Lung (tissue), 17 donors: ENCODE measurements at places on chromosomes 2 and 18. TPM values are rescaled to one million over a fixed set of nuclear protein-coding genes. Genes with fewer than 3 reads are reported as not detected.

GRCh38 chr2:144715992-144716391, 196.1 kb upstream of the ZEB2 start:
- no peak overlapping the region for H3K4me3 ChIP-seq
- H3K36me3 ChIP-seq, result no peaks in the 10 kb centered on the region
- peaks cover 3% of the 10 kb centered on the region for H3K4me1 ChIP-seq
- H3K27me3 ChIP-seq, result no peaks in the 10 kb centered on the region
- DNase-seq, result no peak

- H3K27me3 ChIP-seq, result peaks cover 29% of the 10 kb centered on the region
- no peak overlapping the region for H3K4me3 ChIP-seq
- no peaks in the 10 kb centered on the region for H3K36me3 ChIP-seq
- no peak for DNase-seq
Measured at GRCh38 chr2:164837807-164838206, 3.8 kb downstream of the COBLL1 start.

Gene TRABD2A
- 2.1 TPM for polyA plus RNA-seq

- H3K4me3 ChIP-seq, result no peak overlapping the region
- no peak overlapping the region for H3K27ac ChIP-seq
- peaks cover 2% of the 10 kb centered on the region for H3K27me3 ChIP-seq
Measured at GRCh38 chr2:222203041-222203440, 95.8 kb downstream of the PAX3 start.

Gene CCDC138
- 1.8 TPM for polyA plus RNA-seq

- DNase-seq, result no peak
- H3K27me3 ChIP-seq, result no peaks in the 10 kb centered on the region
- no peak overlapping the region for H3K4me3 ChIP-seq
- peak overlapping the region; percentile 2 for H3K27ac ChIP-seq
Measured at GRCh38 chr2:8515864-8516533, 165.9 kb upstream of the ID2 start.
